ENCODE measurements at places on chromosomes 4 and X.

- no peak for DNase-seq
Measured at GRCh38 chr4:30789219-30789671, 69.1 kb downstream of the PCDH7 start.

DNA sequence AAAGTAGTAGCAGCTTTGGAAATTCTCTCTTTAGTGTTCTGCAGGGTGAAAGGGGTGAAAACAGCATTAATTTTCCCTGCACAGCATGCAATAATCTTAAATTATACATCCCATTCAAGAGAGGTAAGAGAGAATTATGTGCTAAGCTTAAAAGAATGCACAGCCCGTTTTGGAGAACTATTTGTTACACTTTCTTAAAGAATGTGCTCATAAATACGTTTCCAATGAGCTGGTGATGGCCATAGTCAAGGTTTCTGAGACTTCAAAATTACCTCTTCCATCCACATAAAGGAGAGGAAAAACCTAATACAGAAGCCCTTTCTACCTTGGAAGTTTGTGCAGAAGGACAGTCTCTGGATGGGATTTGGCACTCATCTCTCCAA lies 766.7 kb upstream of the TENM3 start:
- DNase-seq: no peak

GRCh38 chr4:24820541-24820940 lies 25.2 kb downstream of the SOD3 start:
- DNase-seq: no peak

DNA sequence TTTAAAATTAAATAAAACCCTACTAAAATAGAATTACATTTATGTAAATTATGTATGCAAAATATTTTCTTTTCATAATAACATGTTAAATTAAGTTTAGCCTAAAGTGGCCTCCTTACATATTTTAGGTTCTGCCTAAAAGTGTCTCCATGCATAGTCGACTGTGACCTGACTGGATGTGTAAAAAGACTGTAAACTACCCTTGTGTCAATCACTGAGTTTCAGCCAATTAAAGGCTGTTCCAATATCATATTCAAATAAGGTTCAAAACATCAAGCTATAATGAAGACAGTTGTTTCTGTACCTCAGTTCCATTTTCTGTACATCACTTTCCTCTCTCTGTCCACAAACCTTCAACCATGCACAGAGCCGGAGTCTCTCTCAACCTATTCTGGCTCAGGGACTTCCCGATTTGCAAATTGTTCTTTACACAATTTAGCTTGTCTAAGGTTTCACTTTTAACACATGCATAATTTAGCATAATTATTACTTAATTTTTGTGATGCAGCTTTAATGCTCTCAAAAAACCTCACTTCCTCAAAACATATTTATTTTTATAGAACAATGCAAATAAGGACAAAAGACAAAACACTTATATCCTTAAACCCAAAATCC lies 60.1 kb downstream of the SH3RF1 start:
- DNase-seq: no peak

- peak; percentile 60 for DNase-seq
Measured at GRCh38 chr4:108118505-108118904, 50.2 kb downstream of the LEF1 start.

DNA sequence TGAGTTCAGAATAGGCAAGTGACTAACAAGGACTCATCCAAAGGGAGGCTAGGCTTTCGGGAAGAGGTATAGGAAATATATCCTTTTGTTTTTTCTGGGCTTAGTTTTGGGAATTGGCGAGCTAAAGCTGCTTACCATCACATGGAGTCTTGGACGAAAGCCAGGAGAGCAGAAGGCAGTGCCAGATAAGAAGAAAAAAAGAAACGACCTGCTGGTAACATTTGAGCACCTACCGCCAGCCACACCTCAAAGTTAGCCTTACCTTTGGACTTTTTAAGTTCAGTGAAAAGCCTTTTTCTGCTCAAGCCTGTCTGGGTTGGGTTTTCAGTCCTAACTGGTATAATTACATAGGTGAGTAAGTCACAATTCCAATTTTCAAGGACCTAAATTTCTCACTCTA lies 85.1 kb upstream of the LCORL start:
- no peak for DNase-seq

- no peak for DNase-seq
Measured at GRCh38 chr4:182206266-182206665, 36.9 kb upstream of the TENM3 start.

DNA sequence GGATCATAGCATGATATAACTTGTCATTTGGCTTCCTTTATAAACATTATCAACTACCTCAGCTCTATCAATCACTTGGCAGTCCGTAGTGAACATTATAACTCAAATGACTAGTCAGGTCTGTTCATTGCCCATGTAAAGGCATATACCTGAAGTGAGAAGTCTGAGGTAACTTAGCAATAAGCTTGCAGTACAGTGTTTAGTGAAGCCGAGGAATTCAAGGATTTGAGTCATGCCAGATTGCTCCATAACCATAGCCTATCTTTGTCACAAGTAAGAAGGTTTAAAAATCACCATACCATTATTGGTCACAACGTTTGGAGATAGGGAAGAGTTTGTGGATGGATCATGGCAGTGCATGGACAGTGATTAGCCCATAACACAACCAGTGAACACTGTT lies 41.6 kb downstream of the AR start:
- DNase-seq: no peak

- DNase-seq: no peak
Measured at GRCh38 chr4:10809905-10810304, 125.3 kb upstream of the CLNK start.

DNA sequence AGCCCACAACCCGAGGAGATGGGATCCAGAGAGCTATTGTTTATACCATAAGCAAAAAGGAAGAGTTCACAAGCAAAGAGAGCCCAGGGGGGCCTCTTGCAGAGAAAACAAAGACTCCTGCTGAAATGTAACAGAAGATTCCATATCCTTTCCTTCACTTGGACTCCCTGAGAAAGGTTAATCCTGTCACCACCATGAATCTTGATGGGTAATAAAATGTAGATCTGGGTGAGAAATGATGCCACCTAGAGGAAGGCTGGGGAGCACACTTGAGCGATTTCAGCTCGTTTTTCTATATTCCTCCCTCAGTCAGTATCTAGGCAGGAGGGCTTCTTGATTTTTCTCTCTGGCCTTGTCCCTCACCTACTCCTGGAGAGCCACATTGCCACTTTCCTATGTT lies 10.2 kb upstream of the KCNE5 start:
- no peak for DNase-seq

- no peak for DNase-seq
Measured at GRCh38 chrX:13932416-13932815, 97.3 kb downstream of the GEMIN8 start.

- DNase-seq: no peak
Measured at GRCh38 chrX:1902901-1903235, 288.0 kb downstream of the ASMT start.

DNA sequence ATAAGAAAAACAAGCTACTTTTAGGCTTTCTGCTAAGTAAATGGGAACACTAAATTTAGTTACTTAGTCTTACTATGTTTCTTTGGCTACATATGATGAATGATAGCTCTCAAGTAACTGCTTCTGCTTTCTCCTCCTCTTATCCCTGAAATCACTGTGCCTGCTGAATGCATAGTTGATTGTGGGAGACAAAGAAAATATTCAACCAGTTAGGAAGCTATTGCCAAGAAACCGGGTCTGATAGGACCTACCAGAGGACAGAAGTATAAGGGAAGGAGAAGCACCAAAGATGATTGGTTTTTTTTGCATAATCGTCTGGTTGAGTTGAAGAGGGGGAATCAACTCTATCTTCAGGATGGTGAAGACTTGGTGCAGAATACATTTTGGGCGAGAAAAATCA lies 28.0 kb upstream of the NDUFC1 start:
- DNase-seq: no peak

DNA sequence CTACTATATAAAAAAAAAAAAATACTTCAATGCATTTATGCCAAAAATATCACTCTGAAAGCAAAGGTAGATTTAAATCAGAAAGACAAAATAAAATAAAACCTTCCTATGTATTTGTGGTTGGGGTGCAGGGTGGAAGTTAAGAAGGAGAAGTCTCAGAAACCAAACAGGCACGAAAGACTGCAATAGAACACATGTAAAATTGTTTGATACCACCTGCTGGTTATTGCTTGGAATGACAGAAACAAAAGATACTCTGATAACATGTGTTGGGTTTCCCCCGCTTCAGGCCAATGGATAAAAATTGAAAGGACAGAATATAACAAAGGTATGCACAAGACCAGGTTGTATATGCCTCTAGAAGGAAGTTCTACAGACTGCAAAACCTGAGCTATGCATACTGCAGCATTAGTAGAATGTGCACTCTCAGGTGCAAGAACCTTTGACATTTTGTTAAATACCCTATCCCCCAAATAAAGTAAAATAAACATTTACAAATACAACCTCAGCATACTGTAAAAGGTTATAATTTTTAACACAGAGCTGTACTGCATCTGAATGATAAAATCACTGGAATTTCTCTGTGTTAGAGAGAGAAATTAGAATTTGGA lies 118.8 kb downstream of the GABRA2 start:
- no peak for DNase-seq

- DNase-seq: no peak
Measured at GRCh38 chr4:53371843-53372521, 5.5 kb upstream of the FIP1L1 start.

DNA sequence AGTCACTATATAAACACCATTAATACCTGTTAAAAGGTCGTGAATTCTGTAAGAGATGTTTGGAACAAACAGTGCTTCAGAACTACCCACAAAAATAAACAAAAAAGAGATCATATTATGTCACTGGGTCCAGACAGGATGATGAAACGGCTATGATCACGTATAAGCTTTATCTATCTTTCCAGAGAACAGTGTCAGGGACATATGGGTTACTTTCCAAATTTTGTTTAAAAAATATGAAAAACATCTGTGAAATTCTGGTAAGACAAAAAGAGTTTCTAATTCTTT lies 90.0 kb downstream of the SORBS2 start:
- DNase-seq: no peak

GRCh38 chrX:650324-650723 lies 19.7 kb downstream of the SHOX start:
- no peak for DNase-seq
